ENCODE measurements at places on chromosomes 2 and 18.

- DNase-seq: no peak
Measured at GRCh38 chr2:95314598-95314963, 17.4 kb downstream of the KCNIP3 start.

- no peak for DNase-seq
Measured at GRCh38 chr18:79485788-79486355, 90.1 kb downstream of the NFATC1 start.

- DNase-seq: no peak
Measured at GRCh38 chr2:60552078-60552850, 1.2 kb downstream of the BCL11A start.

GRCh38 chr2:181231886-181232621 is 225.1 kb upstream of the ITGA4 start:
- no peak for DNase-seq

DNA sequence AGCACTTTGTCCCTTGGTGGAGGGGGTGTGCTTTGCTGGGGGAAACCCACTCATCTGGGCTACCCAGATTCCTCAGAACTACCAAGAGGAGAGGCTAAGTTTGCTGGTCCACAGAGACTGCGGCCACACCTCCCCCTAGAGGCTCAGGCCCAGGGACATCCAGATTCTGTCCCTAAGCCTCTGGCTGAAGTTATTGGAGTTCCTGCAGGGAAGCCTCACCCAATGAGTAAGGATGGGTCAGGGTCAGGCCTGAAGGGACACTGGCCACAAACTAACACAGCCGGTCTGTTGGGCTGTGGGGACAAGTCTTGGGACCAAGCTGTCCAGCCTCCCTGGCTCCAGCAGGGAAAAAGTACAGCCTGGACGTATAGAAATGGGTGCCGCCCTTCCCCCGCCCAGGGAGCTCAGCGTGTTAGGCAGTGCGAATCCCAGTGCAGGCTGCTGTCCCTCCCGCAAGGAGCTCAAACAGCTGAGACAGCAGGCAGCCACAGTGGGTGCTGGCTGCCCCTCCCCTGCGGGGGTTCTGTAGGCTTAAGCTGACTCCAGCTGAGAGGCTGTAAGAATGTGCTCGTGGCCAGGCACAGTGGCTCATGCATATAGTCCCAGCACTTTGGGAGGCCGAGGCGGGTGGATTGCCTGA is 86.9 kb upstream of the ARL5A start:
- no peak for DNase-seq

- no peak for DNase-seq
Measured at GRCh38 chr2:238939074-238939473, 91.2 kb downstream of the TWIST2 start.

- no peak for DNase-seq
Measured at GRCh38 chr2:56531668-56532420, 348.1 kb downstream of the CCDC85A start.

- DNase-seq: no peak
Measured at GRCh38 chr2:102126660-102127059, 15.9 kb upstream of the IL1R1 start.
